ENCODE measurements at places on chromosomes 7 and 10.

DNA sequence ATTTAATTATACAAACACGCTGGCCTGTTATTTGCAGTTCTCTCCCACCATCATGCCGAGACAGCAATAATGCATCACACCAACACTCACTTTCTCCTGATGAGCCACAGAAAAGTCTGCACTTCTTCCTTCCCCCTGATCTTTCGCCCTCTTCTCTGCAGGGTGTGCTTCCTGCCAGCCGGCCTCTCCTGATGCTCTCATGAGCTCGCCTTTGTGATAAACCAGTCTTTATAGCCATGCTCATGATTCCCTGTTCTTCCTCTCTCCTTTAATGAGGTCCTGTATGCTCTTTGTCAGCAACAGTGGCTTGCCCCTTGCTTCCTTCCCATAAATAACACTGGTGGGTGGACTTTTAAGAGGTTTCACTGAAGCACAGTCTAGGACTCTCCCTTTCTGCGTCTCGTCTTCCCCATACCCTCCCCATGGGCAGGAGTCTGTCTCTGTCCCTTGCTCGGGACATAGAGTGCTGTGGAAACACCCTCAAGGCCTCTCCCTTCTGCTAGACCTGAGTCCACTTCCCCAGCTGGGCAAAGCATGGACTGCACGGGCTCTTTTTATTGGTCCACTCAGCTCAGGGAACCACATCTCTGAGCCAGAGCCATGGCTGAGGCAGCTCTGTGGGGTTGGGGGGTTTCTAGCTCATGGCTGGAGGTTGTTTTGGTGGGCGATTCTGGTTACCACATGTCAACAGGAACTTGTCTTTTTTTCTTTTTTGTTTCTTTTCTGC lies 133.9 kb downstream of the C10orf105 start:
- DNase-seq = no peak

GRCh38 chr7:100804681-100805431 lies 22.5 kb downstream of the EPHB4 start:
- DNase-seq = no peak

GRCh38 chr10:102648269-102648888 lies 4.1 kb downstream of the TRIM8 start:
- no peak for DNase-seq

DNA sequence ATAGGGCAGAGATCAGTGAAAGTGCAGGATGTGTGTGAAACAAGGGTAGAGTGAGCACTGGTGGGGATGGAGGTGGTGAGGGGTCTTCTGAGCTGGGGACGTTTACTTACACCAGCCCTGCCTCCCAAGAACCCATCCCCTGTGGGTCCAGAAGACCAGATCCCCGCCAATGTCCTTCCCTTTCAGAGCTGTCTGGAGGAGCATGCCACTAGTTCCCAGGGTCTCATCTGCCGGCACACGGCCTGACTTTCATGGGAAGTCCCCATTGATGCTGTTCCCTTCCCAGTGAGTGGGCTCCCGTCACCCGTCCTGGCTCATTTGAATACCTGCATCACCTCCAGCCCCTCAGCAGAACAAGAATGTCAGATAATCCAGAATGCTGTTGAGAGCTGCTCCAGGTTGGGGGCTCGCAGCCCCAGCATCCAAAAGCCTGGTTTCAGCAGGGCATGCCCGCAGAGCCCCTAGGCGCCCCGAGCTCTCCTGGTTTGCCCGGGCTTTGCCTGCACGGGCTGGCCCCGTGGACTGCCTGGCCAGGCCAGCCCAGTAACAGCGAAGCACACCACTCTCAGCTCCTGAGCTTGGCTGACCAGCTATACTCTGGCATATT lies 246.7 kb downstream of the MGMT start:
- no peak for DNase-seq

DNA sequence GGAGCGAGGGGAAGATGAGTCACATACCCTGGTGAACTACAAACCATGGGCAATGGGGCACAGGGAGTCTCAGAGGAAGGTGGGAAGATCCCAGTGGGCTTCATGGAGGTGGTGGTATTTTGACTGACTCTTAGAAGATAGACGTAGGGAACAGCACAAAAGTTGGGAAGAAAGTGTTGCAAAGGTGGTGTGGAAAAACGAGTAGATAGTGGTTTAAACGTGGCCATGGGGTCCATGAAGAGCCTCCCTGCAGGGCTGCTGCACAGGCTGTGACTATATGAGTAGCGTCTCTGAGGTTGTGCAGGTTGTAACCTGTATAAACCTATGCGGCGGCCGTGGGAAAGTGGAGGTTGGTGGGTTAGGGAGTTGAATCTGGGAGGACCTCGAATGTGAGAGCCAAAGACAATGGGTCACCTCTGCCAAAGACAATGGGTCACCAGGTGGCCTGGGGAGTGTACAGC lies 13.8 kb downstream of the LZTS2 start:
- DNase-seq = no peak

GRCh38 chr7:88927-89231 lies 103.5 kb upstream of the FAM20C start:
- DNase-seq = no peak

DNA sequence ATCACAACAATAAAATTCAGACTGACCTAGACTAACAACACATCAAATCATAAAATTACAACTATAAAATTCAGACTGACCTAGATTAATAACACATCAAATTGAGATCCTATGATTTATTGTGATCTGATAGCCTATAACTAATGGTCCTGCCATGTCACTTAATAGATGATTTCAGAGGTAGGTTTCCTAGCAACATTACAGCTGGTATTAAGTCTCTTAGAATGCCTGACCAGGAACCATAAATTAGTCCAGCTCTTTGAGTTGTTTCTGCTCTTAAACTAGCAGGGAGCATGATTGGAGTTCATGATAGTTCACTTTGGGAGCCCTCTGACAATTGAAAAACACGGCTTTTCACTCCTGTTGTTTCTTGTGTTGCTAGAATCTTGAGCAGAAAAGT lies 318.9 kb downstream of the BMPER start:
- no peak for DNase-seq

DNA sequence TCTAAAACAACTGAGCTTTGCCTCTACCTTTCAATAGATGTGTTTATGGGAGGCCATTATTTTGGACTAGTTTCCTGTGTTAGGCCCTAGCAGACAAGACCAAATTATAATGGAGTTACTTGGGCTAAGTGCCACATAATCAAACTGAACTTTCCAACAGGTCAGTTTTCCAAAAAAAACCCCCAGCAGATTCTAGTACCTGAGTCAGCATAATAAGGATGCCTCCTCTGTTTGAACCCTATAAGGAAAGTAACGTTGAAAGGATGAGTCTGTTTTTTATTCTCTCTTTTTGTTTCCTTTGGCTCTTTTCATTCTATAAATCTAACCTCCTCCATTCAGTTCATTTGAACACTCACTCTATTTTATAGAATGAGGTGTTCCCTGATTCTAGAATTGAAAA lies 148.1 kb upstream of the FAM3C start:
- DNase-seq = no peak

GRCh38 chr7:36185756-36186155 lies 32.7 kb downstream of the EEPD1 start:
- no peak for DNase-seq

DNA sequence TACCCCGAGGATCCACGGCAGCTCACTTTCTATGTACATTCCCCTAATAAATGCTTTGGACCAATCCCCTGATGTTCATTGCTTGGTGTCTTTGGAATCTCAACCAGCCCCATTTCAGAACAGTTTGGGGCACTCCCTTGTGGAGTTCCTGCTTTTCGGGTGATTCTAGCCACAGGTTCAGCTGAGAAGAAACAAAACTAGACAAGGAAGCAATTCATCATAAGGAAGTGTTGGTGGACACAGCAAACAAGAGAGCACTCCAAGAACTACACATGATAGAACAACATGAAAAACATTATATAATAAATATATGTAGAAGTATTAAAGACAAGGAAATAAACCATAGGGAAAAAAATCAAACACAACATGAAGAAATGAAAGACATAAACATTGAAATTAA lies 6.0 kb upstream of the CCDC136 start:
- DNase-seq = no peak

Measured in stimulated activated CD4-positive, alpha-beta T cell treated with anti-CD3 and anti-CD28 coated beads, Interleukin-1b, Interleukin-23, amount 100 ng/mL, for 1 hour (primary cell).